Amniotic stem cell (primary cell): ENCODE measurements at places on chromosomes 2 and 18.

DNA sequence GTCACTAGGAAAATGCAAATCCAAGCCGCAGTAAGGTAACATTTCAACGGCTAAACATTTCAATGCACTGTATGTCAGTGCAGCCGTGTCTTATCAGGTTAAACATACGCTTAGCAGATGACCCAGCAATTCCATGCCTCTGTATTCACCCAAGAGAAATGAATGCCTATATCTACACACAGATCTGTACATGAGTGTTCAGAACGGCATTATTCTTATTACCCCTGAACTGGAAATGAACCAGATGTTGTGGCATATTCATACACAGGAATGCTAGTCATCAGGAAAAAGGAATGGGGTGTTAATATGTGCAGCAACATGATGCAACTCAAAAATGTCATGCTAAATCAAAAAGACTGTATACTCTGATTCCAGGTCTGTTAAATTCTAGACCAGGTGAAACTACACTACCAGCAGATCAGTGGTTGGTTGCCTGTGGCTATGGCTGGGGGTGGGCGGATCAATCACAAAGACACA, 80.4 kb upstream of the RPL31 start:
- DNase-seq: peak; percentile 25

DNA sequence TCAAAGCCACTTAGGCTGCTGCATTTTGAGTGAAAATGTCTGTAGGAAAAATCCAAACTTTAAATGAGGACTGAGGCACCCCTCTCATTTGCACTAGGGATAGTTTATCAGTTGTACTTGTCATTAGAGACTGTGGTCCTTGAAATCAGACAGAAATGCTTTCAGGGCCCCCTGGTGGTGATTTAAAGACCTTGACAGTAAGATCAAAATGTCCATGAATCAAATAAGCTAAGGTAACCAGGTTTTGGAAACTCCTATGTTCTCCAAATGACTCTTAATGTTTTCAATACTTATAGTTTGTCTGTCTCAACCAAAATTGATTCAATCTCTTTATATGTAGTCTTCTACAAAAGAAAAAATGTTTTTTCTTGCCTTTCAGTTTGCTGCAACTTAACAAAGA, 28.8 kb upstream of the DDX18 start:
- peak; percentile 15 for DNase-seq

DNA sequence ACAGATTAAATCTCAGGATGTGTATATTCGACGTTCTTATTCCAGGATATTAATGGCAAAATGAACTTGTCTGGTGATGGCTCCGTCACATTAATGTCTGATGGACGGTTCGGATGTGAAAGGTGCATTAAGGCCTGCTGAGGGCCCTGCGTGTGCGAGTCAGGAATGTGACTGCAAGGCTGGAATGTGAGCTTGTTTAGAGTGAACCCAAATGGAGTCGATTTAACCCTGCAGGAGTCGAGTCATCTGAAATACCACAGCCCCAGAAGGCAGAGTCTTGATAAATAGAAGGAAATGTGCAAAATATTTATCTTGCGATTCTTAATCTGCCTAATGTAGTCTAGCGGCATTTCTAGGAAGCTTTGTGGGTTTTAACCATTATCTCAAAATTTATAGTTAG, 44.3 kb downstream of the RDH14 start:
- no peak for DNase-seq

- peak; percentile 30 for DNase-seq
Observed at GRCh38 chr2:188524519-188525113, 232.9 kb downstream of the GULP1 start.

DNA sequence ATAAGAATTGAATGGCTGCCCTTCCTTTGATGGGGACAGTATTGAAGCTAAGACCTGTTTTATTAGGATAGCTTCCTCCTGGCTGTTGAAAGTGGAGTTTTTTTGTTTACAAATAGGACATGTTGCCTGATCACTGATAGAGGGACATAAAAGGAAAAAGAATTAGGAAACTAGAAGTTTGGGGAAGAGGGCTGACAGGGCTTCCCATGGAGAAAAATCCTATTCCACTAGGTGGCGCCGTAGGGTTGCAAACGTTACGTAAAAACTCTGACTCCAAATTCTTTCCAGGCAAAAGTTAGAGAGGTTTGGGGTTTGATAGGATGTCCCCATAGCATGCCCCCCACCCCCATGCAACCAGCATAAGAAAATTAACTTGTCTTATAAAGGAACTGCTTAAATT, 11.1 kb upstream of the RBFA start:
- no peak for DNase-seq

DNA sequence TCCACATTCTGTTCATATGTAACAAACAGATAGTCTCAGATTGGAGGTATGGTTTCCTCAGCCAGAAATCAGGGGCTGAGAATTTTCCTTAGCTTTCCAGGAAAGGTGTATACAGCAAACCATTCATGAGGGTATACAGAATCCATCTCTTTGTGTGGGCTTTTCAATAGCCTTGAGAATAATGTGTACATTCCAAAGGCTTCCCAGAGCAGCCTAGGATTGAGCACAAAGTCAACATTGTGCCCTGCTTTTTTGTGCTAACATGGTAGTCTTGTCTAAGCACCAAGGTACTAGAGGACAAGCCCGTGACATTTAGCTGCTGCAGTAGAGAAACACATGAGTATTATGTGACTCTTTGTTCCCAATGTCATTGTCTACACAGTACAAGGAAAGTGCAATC, 322.1 kb upstream of the TANK start:
- DNase-seq: no peak

- DNase-seq: no peak
Observed at GRCh38 chr2:105917688-105918087, 173.0 kb downstream of the NCK2 start.

DNA sequence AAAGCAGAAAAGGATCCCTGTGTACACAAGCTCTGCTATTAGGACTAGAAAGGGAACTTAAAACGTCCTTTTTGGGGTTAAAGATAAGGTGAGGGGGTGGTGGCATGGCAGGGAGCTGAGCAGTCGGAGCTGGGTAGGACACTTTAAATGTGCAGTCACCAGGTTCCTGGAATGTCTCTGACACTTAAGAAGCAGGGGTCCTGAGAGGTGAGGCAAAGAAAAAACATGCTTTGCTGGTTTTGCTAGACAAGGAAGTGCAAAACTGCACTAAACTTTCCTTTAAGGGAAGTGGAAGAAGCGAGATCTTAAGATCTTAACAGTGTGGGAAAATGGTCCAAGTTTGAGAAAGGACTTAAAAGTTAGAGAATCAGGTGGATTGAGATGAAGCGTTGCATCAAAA, 99.5 kb upstream of the MAP3K20 start:
- no peak for DNase-seq

- no peak for DNase-seq
Observed at GRCh38 chr2:71901466-71901865, 246.2 kb downstream of the CYP26B1 start.

GRCh38 chr18:56407646-56408180, 230.7 kb downstream of the TXNL1 start:
- DNase-seq: no peak

- no peak for DNase-seq
Observed at GRCh38 chr2:209666296-209666695, 105.3 kb upstream of the UNC80 start.

DNA sequence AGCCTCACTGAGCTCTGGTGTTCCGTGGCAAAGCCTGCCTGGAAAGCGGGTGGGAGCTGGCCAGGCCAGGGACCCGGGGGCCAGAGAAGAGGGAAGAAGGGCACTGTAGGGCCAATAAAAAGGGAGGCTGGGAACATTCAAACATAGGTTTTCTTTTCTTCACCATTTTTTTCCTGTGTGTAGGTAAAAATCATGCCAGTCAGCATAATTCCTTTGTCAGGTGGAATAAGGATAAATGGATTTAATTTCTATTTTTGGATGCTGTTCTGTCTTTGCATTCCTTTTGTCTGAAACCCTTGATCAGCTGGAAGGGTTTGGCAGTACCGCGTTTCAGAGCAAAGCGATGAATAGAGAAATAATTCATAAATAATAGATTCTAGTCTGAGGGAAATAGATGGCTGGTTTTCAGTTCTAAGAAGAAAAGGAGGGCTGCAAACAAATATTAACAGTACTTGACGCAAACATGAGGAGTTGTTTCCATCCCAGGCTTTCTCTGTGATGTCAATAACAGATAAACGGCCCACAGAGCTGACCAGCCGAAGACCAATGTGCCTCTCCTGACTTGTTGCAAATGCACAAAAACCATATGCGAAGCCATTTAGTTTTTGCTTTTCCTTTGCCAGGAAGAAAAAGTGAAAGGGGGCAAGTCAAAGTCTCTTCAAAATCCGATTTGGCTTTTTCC, 384.4 kb downstream of the TSN start:
- no peak for DNase-seq

DNA sequence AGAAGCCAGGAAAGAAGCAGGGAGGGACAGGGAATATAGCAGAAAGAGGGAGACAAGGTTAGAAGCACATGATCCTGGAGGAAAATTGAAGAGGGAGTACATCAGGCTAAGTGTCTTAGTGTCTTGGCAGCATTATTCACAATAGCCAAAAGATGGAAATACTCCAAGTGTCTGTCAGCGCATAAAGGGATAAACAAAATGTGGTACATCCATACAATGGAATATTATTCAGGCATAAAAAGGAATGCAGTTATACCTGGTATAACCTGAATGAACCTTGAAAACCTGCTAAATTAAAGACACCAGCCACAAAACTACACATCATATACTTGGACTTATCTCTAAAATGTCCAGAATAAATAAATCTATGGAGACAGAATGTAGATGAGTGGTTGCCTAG, 219.1 kb upstream of the PID1 start:
- no peak for DNase-seq

- no peak for DNase-seq
Observed at GRCh38 chr2:86238354-86238753, 39.1 kb downstream of the MRPL35 start.

DNA sequence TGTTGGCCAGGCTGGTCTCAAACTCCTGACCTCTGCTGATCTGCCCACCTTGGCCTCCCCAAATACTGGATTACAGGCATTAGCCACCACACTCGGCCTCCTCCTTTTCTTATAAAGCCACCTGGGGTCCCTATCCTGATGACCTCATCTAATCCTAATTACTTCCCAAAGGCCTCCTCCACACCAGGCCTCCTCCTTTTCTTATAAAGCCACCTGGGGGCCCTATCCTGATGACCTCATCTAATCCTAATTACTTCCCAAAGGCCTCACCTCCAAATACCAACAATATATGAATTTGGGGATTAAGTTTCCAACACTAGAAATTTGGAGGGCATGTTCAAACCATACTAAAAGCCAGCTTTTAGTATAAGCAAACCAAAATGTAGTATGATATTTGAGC, 9.7 kb upstream of the RMC1 start:
- DNase-seq: no peak

- DNase-seq: no peak
Observed at GRCh38 chr2:28276807-28277206, 115.9 kb upstream of the FOSL2 start.

DNA sequence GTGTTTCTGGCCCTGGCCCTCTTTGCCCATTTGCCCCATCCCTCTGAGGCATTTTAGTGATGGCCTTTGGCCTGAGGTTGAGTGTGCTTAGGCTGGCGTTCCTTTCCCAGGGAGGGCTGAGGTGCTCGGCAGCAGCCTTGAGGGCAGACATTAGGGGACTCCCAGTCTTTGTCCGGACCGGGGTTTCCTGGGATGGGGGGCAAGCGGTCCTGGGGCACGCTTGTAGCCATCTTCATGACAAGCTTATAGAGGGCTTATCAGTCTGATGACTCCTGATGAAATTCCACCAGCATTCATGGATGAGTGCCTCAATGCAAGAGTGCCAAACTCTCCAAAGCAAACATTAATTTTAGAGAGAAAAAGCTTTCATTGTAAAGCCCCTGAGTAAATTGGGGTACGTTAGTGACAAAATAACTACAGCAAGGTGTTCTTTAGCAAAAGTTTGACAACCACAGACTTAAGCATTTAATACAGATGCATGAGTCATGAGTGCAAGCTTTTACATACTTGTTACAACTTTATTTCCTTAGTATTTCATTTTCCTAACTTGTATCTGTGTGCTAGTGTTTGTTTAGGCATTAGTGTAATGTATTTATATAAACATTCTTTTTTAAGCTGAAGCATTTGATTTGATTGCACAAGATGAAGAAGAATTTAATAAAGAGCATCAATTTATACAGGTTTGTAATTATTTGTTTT, 45.6 kb downstream of the CEP192 start:
- no peak for DNase-seq

DNA sequence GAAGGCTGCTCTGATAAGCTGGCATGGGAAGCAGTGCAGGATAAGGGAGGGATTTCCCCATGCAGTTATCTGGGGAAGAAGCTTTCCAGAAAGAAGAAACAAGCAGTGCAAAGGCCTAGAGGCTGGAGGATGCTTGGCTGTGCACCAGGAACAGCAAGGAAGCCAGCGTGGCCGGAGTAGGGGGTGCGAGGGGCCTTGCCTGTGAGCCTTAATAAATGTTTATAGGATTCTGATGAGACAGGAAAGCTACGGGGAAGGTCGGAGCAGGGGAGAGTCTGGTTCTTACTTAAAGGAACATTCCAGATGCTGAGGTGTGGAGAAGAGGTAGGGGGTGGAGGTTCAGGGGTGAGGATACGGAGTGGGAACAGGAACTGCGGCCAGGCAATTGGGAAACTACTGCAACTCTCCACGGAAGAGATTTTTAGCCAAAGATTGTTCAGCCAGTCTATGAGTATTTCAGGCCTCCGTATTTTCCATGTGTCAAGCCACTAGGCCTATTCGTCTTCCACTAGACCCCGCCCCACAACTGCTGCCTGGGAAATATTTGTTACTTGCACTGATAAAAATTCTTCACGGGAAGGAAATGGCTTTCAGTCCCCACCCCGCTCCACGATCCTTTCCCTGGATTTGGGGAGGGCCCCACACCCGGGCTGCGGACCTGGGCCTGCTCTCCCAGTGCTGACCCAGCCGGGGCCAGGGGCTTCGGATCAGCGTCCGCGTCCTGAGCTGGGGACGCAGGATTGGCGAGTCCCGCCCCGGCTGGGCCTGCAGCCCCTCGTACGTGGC, 516 bp downstream of the EIF2AK2 start:
- peak; percentile 22 for DNase-seq

DNA sequence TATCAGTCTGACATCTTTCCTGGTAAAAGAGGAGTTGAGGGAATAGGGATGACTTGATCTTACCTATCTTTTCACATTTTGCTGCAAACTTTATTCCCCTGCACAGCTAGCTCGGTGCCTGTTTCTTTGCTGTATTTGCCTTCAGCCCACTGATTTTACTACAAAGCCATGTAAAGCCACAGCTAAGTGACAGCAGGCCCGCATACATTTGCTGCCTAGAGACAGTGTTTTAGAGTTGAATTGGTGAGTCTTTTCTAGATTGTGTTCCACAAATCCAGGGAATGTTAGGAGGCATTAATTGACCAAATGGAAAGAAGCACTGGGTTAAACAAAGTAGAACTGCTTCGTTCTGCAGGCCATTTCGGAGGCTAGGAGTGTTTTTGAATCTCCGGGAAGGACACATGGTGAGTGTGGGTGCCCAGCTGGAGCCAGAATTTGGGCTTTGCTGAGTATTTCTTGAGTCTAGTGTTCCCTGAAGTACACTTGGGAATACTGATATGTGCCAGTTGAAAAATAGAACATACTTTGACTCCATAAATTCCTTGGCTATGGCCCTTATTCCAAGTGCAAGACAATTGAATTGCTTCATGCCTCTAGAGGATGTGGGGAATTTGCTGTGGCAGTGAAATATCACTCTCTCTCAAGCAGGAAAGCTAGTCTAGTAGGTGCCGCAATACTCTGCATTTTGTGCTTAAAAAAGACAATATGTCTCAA, 329.8 kb downstream of the PTPRM start:
- DNase-seq: no peak

GRCh38 chr18:69948919-69949537, 1.4 kb upstream of the CD226 start:
- no peak for DNase-seq
